Fibroblast of lung (primary cell): ENCODE measurements at places on chromosomes 6 and 20. TPM values are rescaled to one million over a fixed set of nuclear protein-coding genes. Genes with fewer than 3 reads are reported as not detected.

GRCh38 chr6:41630946-41631345 is 7.3 kb upstream of the MDFI start:
- no peak overlapping the region for H3K4me3 ChIP-seq
- H3K27me3 ChIP-seq, result no peaks in the 10 kb centered on the region
- DNase-seq, result no peak
- H3K4me1 ChIP-seq, result no peaks in the 10 kb centered on the region

- peak overlapping the region; percentile 88 for H3K4me3 ChIP-seq
- H3K4me1 ChIP-seq, result no peaks in the 10 kb centered on the region
- peak; percentile 46 for DNase-seq
These were observed 85.5 kb downstream of the TRIM27 start for GRCh38 chr6:28838289-28838633.

- H3K4me1 ChIP-seq, result peaks cover 18% of the 10 kb centered on the region
- H3K4me3 ChIP-seq, result no peak overlapping the region
- H3K27ac ChIP-seq, result no peak overlapping the region
- no peaks in the 10 kb centered on the region for H3K27me3 ChIP-seq
- H3K36me3 ChIP-seq, result no peaks in the 10 kb centered on the region
These were observed 139.2 kb downstream of the PREX1 start for GRCh38 chr20:48688579-48688978.

- H3K4me1 ChIP-seq, result peaks cover 4% of the 10 kb centered on the region
- H3K27ac ChIP-seq, result no peak overlapping the region
- no peak overlapping the region for H3K4me3 ChIP-seq
These were observed 407.7 kb upstream of the JARID2 start for GRCh38 chr6:14838133-14838583.

DNA sequence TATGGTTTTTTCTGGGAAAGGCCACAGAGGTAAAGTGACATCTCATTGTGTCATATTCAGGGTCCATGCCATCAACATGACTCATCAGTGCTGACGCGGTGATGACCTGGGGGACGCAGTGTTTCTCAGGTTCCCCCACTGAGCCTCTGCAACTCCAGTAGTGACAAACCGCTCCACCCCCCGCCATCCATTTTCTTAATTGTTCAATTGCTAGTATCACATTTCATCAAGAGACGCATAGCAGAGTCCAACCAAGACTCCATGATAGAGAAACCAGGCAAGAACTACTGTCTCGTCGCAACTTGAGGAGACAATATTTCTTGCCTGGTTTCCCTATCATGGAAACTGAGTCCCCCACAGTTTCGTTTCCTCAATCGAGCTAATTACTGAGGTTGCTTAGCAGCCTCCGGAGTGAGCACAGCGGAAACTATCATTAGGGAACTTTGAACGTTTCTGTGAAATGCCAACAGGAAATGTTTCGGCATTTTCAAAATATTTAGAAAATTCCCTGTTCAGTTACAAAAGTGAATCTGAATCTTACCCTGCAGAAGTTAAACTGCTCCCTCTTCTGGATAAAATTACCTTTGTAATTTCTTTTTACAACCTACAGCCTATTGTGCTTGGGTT is 12.2 kb upstream of the SERPINB1 start:
- DNase-seq, result peak; percentile 72
- no peaks in the 10 kb centered on the region for H3K27me3 ChIP-seq

- peaks cover 14% of the 10 kb centered on the region for H3K4me1 ChIP-seq
- no peaks in the 10 kb centered on the region for H3K36me3 ChIP-seq
- H3K27ac ChIP-seq, result no peak overlapping the region
These were observed 47.9 kb downstream of the EPB41L2 start for GRCh38 chr6:131015025-131015591.

GRCh38 chr6:71420095-71420692 is 131.6 kb downstream of the OGFRL1 start:
- peak overlapping the region; percentile 83 for H3K27ac ChIP-seq
- H3K36me3 ChIP-seq, result no peaks in the 10 kb centered on the region
- H3K4me3 ChIP-seq, result peak overlapping the region; percentile 72
- no peaks in the 10 kb centered on the region for H3K27me3 ChIP-seq
- peak; percentile 38 for DNase-seq

DNA sequence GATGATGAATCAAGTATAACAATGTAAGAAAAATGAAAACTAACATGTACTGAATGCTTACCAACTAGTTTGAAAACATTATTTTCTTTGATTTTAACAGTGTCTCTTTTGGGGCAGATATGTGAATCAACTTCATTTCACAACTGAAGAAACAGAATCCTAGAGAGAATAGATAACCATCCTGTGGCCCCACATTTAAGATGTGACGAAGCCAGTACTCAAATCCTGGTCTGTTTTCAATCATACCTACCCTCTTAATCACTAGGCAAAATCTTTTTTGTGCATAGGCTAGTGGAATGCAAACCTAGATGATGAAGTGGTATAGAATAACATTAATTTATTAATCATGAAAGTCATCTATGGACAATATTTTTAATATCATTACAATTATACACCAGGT is 371.6 kb upstream of the EPHA7 start:
- no peak overlapping the region for H3K27ac ChIP-seq
- H3K4me1 ChIP-seq, result no peaks in the 10 kb centered on the region
- DNase-seq, result no peak
- no peaks in the 10 kb centered on the region for H3K27me3 ChIP-seq

GRCh38 chr20:37259031-37259430 is 2.6 kb downstream of the GHRH start:
- H3K4me1 ChIP-seq, result no peaks in the 10 kb centered on the region
- DNase-seq, result no peak
- no peaks in the 10 kb centered on the region for H3K36me3 ChIP-seq
- no peak overlapping the region for H3K4me3 ChIP-seq
- no peak overlapping the region for H3K27ac ChIP-seq

- DNase-seq, result peak; percentile 20
- no peak overlapping the region for H3K4me3 ChIP-seq
- no peaks in the 10 kb centered on the region for H3K27me3 ChIP-seq
- H3K27ac ChIP-seq, result no peak overlapping the region
- H3K4me1 ChIP-seq, result no peaks in the 10 kb centered on the region
These were observed 145.6 kb upstream of the MANEA start for GRCh38 chr6:95431637-95432228.

DNA sequence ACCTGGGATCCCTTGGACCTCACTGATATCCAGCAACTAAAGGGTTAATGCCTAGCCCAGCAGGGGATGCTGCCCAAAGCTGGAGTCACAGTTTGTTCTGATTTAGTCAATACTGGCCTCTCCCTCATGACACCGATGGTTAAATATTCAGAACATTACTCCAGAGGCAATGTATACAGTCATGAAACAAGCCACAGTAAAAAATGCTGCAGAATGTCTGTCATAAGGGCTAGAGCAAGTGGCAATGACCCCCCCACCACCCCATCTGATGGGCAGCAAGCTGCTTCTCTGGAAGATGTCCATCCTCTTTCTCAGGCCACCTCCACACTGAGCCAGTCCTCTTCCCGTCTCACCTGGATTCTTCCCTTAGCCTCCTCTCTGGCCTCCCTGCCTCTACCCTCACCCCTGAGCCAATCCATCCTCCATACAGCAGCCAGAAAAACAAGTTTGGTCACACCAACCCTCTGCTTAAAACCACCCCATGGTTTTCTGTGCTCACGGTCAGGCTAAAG is 99.0 kb upstream of the KCNG1 start:
- DNase-seq, result peak; percentile 29
- no peak overlapping the region for H3K27ac ChIP-seq
- H3K4me1 ChIP-seq, result peaks cover 2% of the 10 kb centered on the region
- no peak overlapping the region for H3K4me3 ChIP-seq

GRCh38 chr6:70982747-70983146 is 25.9 kb upstream of the B3GAT2 start:
- no peaks in the 10 kb centered on the region for H3K27me3 ChIP-seq
- H3K27ac ChIP-seq, result no peak overlapping the region
- DNase-seq, result no peak
- no peak overlapping the region for H3K4me3 ChIP-seq

- no peaks in the 10 kb centered on the region for H3K4me1 ChIP-seq
- H3K27ac ChIP-seq, result no peak overlapping the region
- no peak for DNase-seq
- H3K4me3 ChIP-seq, result no peak overlapping the region
These were observed 176.1 kb downstream of the ID4 start for GRCh38 chr6:20013066-20013861.

- no peak for DNase-seq
- no peak overlapping the region for H3K27ac ChIP-seq
- no peaks in the 10 kb centered on the region for H3K27me3 ChIP-seq
- H3K36me3 ChIP-seq, result peaks cover 4% of the 10 kb centered on the region
- H3K4me1 ChIP-seq, result peaks cover 3% of the 10 kb centered on the region
- H3K4me3 ChIP-seq, result no peak overlapping the region
These were observed 26.0 kb downstream of the DCBLD1 start for GRCh38 chr6:117508450-117508971.

GRCh38 chr20:61354901-61355495 is 102.9 kb downstream of the CDH4 start:
- peaks cover 7% of the 10 kb centered on the region for H3K4me1 ChIP-seq
- H3K27me3 ChIP-seq, result no peaks in the 10 kb centered on the region
- H3K27ac ChIP-seq, result no peak overlapping the region
- no peak overlapping the region for H3K4me3 ChIP-seq
- no peaks in the 10 kb centered on the region for H3K36me3 ChIP-seq

GRCh38 chr6:118579786-118580185 is 31.7 kb downstream of the PLN start:
- no peaks in the 10 kb centered on the region for H3K4me1 ChIP-seq
- no peak for DNase-seq
- H3K36me3 ChIP-seq, result no peaks in the 10 kb centered on the region

GRCh38 chr6:128365520-128366160 is 154.8 kb downstream of the PTPRK start:
- no peak overlapping the region for H3K27ac ChIP-seq
- peaks cover 14% of the 10 kb centered on the region for H3K4me1 ChIP-seq
- DNase-seq, result no peak
- no peaks in the 10 kb centered on the region for H3K27me3 ChIP-seq

DNA sequence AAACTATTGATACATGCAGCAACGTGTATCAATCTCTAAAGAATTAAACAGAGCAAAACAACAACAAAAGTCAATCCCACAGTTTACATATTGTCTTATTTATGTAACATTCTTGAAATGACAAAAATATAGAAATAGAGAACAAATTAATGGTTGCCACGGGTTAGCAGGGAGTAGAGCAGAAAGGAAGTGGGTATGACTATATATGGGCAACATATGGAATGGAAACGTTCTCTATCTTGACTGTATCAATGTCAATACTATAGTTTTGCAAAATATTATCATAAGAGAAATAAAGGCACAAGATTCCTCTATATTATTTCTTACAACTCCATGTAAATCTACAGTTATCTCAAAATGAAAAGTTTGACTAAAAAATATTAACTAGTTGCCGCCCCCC is 12.8 kb downstream of the AK9 start:
- no peaks in the 10 kb centered on the region for H3K36me3 ChIP-seq
- H3K27ac ChIP-seq, result no peak overlapping the region
- no peak overlapping the region for H3K4me3 ChIP-seq
- H3K27me3 ChIP-seq, result no peaks in the 10 kb centered on the region
- no peaks in the 10 kb centered on the region for H3K4me1 ChIP-seq
- DNase-seq, result no peak

DNA sequence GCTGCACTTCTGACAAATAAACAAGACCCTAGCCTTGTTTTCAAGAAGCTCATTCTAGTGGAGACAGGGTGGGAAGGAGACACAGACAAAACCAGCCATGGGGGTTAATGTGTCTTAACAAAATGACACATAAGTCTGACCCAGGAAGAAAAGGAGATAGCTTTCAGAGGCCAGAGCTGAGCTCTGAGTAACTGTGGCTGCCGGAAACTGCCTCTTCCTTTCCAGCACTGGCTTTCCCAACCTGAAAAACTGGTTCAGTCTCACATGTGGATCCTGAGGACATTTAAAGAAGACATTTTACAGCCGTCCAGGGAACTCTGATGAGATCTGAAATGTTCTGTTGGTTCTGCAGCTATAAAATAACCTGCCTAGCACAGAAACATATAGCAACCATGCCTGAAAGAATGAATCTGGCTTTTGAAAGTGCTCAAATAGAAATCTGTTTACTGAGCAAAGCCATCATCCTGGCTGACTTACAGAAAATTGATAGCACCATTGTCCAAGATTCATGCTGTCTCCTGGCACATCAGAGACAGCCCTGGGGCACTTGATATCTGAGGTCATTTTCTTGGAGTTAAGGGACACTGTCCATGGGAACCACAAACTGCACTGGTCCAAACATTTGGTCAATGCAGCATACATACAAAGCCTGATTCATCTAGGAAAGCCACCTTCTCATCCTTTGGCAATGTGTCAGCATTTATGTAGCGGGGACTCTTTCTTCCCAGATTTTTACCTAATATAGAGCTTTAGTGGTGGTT is 83.2 kb upstream of the PAX1 start:
- H3K4me1 ChIP-seq, result no peaks in the 10 kb centered on the region
- H3K36me3 ChIP-seq, result no peaks in the 10 kb centered on the region
- no peak overlapping the region for H3K27ac ChIP-seq
- no peak overlapping the region for H3K4me3 ChIP-seq
- no peak for DNase-seq

- H3K4me1 ChIP-seq, result no peaks in the 10 kb centered on the region
- H3K27me3 ChIP-seq, result no peaks in the 10 kb centered on the region
- no peaks in the 10 kb centered on the region for H3K36me3 ChIP-seq
- no peak overlapping the region for H3K27ac ChIP-seq
- H3K4me3 ChIP-seq, result no peak overlapping the region
These were observed 40.2 kb upstream of the LRFN2 start for GRCh38 chr6:40627316-40627715.

DNA sequence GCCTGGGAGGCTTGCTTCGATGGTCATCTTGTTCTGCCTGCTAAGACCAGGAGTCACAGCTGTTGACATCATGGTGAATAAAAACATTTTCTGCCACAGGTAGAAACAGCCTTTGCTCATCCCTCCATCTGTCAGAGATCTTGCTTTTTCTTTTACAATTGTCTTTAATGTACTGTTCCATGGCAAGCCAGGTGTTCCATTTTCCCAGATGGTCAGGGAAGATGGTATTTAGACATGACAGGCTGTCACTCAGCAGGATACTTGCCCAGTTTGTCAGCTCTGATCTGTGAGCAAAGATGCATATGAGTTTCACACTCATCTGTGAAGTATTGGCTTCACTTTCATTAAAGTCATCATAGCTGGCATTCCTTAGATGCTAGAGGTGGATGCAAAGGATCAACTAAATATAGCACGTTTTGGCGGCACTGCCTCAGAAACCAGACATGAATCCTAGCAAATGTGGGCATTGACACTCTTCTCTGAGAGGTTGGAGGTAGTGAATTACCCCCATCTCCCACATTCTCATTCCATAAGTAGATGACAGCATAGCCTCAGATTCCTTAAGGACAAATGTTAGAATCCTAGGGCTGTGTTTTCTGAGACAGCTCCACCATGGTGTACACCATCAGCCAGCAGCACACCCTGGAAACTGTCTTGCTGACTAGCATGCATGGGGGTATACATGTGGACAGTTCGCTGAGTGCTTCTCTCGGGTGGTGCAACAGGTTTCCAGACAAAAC is 4.2 kb downstream of the SSTR4 start:
- no peaks in the 10 kb centered on the region for H3K36me3 ChIP-seq
- DNase-seq, result no peak
- peaks cover 14% of the 10 kb centered on the region for H3K27me3 ChIP-seq
- no peak overlapping the region for H3K4me3 ChIP-seq
- H3K27ac ChIP-seq, result no peak overlapping the region

- no peaks in the 10 kb centered on the region for H3K27me3 ChIP-seq
- H3K4me3 ChIP-seq, result no peak overlapping the region
- no peak for DNase-seq
- H3K4me1 ChIP-seq, result no peaks in the 10 kb centered on the region
These were observed 13.9 kb downstream of the MCM9 start for GRCh38 chr6:118921084-118921483.

ESR1 gene
- 0.50 and 1.0 TPM in 2 replicates for total RNA-seq

SEL1L2 gene
- total RNA-seq, result not detected in 2 replicates

COL9A1 gene
- not detected in 2 replicates for total RNA-seq

HMGCLL1 gene
- 0.51 and 0.83 TPM in 2 replicates for total RNA-seq

CYP24A1 gene
- total RNA-seq, result 0.26 TPM in 1 of 2 replicates, not detected in the other

RPP40 gene
- total RNA-seq, result 12.1 and 27.6 TPM in 2 replicates

CDK5RAP1 gene
- 17.5 and 23.8 TPM in 2 replicates for total RNA-seq
